ENCODE measurements at places on chromosomes 3 and 15.

DNA sequence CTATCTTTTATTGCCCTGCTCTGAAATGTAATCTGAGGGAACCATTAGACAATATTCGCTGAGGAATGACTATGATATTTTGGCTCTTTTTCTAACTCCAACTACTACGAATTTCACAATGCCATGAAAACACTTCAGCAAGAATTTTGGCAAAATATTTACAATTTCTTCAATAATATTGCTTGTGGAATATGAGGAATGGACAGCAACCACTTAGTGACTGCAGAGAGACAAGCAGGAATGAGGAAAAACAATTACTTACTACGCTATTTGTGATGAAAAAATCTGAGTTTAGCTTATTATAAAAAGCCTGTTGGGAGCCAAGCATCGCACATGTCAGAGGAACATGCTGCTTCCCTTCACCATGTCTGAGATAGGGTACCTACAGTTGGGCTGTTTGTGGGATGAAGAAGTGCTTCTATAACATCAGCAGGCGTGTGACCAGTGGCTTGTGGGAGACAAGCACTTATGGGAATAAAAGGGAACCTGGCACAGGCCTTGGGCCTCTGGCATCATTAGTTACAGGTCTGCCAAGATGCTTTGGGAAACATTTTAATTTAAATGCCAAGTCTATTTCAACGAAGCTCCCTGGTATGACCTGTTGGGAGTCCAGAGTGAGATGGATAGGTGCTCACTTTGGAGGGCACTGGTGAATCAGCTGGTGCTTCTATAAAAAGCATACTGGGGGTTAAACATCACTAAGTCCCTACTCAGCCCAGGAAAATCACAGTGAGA lies 2.7 kb upstream of the PLCL2 start:
- DNase-seq: no peak

GRCh38 chr15:67611370-67612369 lies 69.2 kb downstream of the MAP2K5 start:
- DNase-seq: no peak

DNA sequence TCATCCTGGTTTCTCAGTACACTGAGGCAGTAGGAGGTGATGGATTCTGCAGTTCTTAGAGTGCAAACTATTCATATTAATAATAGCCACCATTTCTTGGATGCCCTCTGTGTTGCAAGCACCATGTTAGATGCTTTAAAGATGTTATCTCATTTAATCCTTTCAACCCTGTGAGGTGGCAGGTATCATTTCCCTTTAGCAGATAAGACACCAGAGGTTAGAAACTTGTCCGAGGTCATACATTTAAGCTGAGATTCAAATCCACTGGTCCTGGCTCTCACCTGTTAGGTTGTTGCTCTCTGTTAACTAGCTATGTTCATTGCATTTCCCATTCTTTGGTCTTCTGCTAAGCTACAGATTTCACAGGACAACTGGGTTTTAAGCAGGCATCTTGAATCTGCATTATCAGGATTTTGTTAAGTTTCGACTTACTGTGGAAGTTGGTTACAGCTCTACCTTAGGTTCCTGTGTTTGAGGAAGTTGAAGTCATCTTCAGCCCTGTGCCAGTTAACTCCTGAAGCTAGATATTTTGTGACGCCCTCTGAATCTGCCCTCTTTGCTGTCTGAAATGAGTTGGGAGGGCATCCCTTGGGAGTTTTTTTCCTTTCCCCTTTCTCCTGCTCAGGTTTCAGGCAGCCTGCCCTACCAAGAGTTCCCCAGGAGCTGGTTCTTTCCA lies 6.4 kb downstream of the PDE8A start:
- DNase-seq: no peak

- DNase-seq: no peak
Measured at GRCh38 chr15:61038910-61039309, 190.2 kb downstream of the RORA start.

DNA sequence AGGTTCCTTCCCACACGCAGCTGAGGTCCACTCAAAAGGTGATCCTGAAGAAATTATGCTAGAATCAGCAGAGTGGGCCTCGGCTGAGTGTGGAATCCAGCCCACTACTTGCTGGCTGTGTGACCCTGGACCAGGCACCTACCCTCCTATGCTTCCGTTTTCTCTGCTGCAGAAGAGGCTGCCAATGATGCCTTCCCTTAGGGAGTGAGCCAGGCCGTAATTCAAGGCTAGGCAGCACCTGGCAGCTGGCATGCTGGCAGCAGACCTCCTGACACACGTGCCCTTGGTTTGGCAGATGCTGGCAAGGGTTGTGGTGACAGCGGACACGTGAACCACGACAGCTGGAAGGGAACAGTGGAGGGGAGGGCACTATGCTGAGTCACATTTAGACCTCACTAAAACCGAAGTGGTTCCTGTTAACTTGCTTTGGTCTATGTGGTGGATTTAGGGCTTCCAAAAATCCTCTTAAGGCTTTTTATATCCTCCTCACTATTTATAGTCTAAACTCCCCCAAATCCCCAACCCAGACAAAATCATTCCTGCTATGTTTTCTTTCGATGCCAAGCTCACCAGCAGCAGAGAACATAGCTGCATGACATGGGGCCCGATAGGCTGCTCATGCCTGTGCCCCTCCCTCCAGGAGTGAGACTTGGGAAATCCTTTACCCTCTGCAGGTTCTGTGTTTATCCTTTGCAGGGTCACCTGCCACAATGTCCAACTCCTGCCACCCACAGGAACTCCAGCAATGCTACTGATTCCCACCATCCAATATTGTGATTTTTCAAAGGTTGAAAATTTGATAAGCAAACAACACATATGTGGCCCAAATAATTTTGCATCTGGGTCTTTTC lies 10.6 kb upstream of the PCSK6 start:
- DNase-seq: no peak

DNA sequence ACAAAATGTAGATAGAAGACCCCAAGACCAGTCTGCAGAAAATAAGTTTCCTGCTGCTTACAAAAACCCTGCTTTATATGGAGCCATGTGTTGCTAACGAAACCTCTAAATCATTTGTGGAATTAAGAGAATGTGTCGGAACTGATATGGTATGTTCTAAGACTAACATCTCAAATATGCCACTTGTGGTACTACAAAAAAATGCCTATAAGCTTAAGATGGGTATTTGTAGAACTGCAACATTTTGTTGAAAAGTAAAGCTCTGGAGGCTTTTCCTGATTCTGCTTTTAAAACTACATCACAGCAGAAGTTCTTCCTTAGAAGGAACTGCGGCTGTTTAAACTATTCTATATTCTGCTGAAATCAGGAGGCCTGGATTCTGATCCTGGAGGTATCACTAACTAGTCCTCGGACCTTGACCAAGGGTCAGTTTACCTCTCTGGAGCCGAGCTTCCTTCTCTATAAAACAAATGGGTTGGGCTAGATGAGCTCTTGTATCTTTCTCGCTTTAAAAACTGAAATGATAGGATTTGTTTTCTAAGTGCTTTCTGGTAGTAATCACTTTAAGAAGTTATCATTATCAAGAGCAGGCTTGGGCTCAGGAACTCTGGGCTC lies 74.9 kb downstream of the RAD18 start:
- no peak for DNase-seq

DNA sequence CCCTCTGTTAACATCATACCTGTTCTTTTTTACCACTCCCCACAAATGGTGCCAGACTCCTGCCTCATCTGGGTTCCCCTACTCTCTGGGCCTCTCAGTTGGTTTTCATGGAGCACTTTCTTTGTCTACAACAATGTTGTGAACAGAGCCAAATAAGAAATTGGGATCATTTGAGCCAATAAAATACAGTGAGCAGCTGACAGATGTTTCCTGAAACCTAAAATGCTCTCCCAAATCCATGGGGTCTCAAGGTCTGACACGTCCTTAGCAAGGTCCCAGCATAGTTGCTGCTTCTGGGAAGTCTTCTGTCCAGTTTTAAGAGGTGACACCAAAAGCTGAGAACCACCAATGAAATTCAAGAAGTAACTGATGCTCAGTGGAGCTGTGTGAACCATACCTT lies 1.7 kb downstream of the NMNAT3 start:
- DNase-seq: no peak

GRCh38 chr3:82685761-82686160 lies 924.3 kb upstream of the GBE1 start:
- DNase-seq: no peak

DNA sequence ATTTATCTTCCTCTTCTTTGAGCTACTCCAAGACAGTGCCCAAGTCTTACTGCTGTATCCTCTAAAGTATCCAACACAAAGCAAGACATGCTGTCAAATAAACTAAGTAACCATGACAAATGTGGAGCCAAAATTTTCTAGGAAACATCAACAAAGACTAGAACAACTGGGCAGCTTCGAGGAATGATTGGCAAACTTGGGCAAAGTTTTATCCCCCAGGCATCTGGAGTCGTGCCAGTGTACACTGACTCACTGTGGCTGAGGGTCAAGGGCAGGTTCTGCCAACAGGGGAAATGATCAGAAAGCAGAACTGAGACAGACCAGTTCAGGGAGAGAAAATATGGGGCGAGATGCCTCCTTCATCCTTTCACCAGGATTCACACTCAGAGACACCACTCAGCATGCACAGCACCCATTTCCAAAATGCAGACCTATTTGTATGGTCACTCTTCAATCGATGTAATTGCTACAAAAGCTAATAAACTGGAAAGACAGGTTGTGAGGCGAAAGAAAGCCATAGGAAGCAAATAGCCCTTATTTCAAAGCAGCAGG lies 65.8 kb downstream of the MB21D2 start:
- no peak for DNase-seq

All from activated naive CD4-positive, alpha-beta T cell treated with Interleukin-2 at 50 U/mL for 16 hours (primary cell).